ENCODE measurements at places on chromosomes 3 and 15. TPM values are rescaled to one million over a fixed set of nuclear protein-coding genes. Genes with fewer than 3 reads are reported as not detected.
A peak's percentile ranks its signal among the peaks of the same experiment; 100 is the strongest.

- no peak for DNase-seq
Measured at GRCh38 chr3:101300073-101300472, 20.3 kb downstream of the IMPG2 start.

- DNase-seq, result no peak
Measured at GRCh38 chr3:128366136-128366535, 100.6 kb downstream of the DNAJB8 start.

GRCh38 chr3:108222853-108223565, 785 bp upstream of the IFT57 start:
- no peak for DNase-seq

DNA sequence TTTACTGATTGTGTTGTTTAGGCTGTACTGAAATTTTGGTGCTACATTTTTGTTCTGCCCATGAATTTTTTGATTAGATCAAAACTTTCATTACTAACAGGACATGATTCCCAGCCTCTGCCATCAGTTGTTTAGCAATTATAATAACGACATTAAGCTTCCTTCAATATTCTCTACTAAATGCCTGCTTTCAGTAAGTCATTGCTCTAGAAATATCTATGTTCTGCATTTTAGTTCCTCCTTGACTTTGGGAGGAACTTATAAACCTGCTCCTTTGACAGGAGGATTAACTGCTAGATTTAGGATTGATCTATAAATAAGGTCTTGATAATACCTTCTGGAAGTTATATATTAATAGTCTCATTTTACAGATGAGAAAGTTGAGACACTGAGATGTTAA, 269.1 kb downstream of the RAP2B start:
- no peak for DNase-seq

GRCh38 chr15:77030048-77030927, 35.4 kb downstream of the PSTPIP1 start:
- peak; percentile 28 for DNase-seq

GRCh38 chr3:32897981-32898623, 53.3 kb upstream of the CCR4 start:
- no peak for DNase-seq

GRCh38 chr3:100500320-100500880, 8.0 kb downstream of the TMEM45A start:
- no peak for DNase-seq

GRCh38 chr15:57735431-57735830, 28.9 kb downstream of the POLR2M start:
- DNase-seq, result no peak

DNA sequence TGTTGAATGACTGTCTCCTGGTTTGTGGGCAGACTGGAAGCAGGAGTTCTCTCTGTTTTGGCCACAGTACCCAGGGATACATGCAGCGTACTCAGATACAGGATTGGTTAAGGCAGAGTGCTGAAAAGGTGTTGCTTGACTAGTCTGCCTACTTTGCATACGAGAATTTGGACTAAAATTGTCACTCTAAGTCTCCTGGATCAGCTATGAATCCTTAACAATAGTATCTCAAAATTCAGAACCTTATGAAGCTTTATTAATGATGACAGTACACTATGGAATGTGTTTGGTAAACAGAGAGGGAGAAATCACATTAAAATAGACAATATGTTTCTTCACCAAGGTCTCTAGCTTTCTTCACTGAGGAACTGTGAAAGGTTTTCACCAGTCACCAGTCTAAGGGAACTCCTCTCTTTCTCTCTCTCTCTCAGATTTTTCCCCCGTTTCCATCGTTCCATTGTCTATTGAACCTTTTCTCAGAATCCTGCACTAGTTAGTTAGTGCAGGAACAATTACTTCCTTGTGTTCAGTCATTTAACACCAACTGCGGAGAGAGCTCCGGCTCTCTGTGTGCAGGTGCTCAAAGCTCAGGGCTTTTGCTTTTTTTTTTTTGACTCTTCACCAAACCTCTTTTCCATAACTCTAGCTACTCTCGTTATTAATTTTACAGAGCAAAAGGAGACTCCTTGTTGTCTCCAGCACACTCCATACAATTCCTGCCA, 85.9 kb upstream of the FNDC3B start:
- DNase-seq, result no peak

GRCh38 chr3:59117396-59117795, 67.6 kb upstream of the CFAP20DC start:
- no peak for DNase-seq

GRCh38 chr15:82081914-82082762, 36.3 kb upstream of the MEX3B start:
- DNase-seq, result no peak

GRCh38 chr3:42491881-42492507, 10.4 kb upstream of the VIPR1 start:
- no peak for DNase-seq

DNA sequence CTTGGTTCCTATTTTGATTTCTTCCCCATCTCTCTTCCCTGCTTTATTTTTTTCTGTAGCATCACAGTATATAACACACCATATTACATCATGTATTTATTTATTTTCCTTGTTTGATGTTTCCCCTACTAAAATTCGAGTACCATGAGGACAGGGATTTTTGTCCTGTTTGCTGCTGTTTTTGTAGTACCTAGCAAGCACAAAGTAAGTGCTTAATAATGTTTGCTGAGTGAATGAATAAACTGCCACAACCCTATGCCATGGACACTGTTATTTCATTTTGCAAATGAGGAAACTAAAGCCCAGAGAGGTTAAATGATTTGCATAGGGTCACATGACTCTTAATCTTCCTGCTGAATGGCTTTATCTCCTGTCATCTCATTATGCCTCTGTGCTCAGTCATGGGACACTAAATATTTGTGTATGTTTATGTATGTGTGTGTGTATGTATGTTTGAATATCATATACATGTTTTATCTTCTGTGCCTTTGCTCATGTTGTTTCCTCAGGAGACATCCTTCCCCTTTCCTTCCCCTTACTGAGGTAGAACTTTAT, 26.1 kb upstream of the MGA start:
- DNase-seq, result no peak

DNA sequence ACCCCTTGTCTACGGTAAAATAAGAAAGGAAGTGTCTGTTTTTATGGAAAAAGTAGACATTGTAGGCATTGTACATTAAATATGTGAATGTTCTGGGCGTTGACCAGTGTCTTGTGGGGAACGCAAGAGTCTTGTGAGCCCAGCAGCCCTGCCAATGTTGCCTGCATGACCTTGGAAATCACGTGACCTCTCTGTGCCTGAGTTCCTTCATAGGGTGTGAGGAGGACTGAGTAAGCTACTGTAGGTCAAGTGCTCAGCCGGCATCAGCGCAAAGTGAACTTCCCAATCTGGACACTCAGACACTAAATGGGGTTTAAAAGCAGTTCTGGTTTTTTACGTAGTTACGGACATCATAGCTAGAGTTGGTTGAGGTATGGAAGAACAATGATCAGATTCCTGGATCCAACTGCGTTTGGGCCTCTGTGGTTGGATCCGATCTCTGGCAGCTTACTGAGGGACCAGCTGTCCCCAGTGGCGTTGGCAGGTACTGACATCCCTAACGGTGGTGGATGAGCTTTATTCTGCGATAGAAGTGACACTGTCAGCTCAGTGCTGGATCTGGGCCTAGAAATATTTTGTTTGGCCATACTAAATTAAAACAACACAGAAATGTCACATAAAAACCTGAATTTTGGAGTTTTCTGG, 63.8 kb downstream of the SPSB4 start:
- DNase-seq, result no peak

DNA sequence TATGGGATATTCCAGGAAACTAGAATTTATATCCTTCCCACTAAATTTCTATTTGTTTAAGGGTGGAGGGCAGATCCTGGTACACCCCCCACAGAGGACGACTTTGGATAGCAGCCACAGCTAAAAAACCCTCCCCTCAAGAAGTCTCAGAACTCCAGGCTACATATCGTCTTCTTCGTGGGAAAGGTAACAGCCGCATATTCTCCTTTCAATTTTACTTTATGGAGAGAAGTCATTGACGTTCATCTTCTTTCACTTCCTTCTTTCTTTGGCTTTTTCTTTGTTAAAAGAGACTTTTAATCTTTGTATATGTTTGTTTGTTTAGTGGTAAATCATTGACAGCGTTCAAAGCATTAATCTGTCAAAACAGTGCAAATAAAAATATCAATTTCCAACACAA, 36.3 kb downstream of the TRIP4 start:
- DNase-seq, result no peak

DNA sequence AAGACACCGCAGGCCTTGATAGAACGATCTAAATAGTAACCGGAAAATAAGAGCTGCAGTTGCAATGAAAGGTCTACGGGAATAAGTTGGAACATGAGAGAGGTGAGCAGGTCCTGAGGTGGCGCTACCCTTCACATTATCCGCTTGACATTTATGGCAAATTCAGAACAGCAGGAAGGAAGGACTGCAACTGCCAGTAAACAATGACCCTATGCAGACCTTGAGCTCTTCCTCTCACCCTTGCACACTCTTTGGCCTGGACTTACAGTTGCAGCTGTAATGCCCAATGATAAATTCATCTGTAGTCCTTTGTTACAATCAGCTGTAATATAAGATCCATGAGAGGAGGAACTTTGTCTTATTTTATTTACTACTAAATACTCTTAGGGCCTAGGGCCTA, 32.3 kb upstream of the TRIM59 start:
- no peak for DNase-seq

GRCh38 chr3:126723801-126724200, 19.8 kb downstream of the CHCHD6 start:
- DNase-seq, result no peak

DNA sequence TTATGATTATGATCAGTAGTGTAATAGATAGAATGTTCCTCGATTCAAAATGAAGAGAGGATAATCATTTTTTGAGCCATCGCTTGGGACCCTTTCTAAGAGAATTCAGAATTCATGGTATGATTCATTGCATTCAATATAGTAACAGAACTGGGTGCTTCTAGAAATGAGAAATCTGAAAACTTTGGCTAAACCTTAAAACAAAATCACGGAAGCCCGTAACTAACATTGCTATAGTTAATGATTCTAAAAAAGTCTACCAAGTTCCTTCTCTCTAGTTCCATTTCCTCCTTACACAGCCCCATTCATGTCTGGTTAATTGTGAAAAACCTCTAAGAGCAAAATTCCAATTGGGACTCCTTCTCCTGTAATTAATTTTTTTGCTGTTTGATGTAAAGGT, 217.1 kb downstream of the GBE1 start:
- DNase-seq, result no peak

DNA sequence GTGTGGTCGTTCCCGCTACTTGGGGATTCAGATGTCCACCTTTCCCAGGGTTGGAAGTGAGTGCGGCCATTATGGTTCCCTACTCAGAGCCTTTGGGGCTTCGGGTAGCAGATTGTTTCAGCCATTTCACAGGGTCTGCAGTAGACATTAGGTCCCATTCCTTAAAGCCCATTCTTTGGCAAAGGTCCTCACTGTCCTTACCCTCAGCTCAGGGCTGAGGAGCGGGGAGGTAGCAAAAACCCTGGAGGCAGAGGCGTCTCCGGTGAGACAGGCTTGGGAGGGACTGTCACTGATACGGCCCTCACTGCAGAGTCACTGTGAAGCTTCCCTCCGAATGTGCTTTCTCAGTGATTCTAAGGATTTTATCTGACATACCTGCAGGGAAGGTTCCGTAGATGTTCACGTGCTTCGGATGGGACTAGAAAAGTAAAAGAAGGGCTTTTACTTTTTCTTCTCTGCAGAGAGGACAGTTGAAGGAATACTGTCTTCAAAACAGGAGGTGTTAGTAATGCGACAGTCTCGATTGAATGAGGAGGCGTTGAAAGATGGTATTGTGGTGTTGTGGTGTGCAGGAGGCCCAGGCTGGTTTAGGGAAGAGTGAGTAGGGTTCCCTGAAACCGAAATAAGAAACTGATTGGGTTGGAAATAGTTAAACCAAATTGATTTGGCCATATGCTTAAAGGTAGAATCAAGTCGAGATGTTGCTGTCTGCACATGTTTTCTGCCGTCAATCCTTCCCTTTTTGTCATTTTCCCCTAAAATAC, 630 bp downstream of the ATP6V1A start:
- DNase-seq, result peak; percentile 21

- no peak for DNase-seq
Measured at GRCh38 chr3:125618851-125619250, 23.6 kb upstream of the OSBPL11 start.

- no peak for DNase-seq
Measured at GRCh38 chr15:77021803-77022381, 27.0 kb downstream of the PSTPIP1 start.

DNA sequence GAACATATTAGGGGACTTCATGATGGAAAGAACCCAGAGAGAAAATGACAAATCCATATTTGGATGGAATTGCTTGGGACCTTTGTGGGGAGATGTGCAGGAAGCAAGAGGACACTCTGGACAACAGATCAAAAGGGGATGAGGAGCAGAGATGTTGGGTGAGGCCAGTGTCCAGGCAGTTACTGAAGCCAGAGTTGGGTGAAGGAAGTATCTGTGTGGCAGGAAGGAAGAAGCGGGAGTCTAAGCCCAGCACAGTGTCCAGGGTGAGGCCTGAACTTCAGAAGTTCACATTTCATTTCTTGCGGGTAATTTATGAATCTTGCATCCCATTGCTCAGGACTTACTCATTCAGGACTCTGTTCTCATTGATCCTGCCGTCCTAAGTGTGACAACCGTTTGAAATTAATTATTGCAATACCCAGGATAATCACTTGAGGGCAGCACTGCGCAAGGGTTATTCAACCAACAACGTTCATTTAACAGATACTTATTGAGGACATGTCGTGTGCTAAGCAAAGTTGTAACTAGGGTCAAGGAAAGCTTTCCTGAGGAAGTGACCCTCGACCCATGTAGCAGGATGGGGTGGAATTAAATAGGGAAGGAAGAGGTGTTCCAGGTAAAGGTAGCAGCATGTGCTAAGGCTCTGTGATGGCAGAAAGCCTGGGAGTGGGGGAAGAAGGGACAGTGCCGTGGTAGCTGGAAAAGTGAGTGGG, 61.3 kb upstream of the CMTM8 start:
- DNase-seq, result peak; percentile 47

DNA sequence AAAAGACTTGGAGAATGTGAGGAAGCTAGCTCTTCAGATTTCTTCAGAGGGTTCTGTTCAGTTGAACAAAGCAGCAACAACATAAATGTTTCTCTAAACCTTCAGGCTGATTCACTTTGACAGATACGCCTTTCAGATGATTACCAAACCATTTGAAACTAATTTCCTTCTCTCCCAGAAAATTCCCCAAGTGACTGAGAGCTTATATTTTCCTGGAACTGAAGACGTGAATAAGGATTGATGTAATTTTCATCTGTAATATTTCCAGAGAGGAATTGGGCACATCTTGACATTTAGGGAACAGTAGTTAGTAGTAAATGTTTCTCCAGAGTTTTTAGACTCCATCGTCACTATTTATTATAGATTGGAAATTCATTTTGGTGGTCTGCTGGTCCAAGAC, 108.6 kb upstream of the AADACL2 start:
- no peak for DNase-seq

GRCh38 chr15:80485370-80486164, 81.4 kb downstream of the ARNT2 start:
- DNase-seq, result no peak

LIPH gene
- 81.0 TPM for total RNA-seq

SNX22 gene
- 3.7 TPM for total RNA-seq

STRIT1 gene
- not detected for total RNA-seq

NR1I2 gene
- total RNA-seq, result 96.7 TPM

RPS27L gene
- 143 TPM for total RNA-seq

CHST2 gene
- 0.75 TPM for total RNA-seq

C3orf33 gene
- total RNA-seq, result not detected

NPAP1 gene
- total RNA-seq, result under 0.01 TPM

RBP2 gene
- not detected for total RNA-seq

MME gene
- total RNA-seq, result 1.1 TPM

DLL4 gene
- 1.5 TPM for total RNA-seq

GPR27 gene
- total RNA-seq, result 0.79 TPM

FGF7 gene
- total RNA-seq, result 18.1 TPM

EPHB1 gene
- 1.4 TPM for total RNA-seq
